MCF 10A (cell line): ENCODE measurements at places on chromosomes 13 and 19. TPM values are rescaled to one million over a fixed set of nuclear protein-coding genes. Genes with fewer than 3 reads are reported as not detected.

DNA sequence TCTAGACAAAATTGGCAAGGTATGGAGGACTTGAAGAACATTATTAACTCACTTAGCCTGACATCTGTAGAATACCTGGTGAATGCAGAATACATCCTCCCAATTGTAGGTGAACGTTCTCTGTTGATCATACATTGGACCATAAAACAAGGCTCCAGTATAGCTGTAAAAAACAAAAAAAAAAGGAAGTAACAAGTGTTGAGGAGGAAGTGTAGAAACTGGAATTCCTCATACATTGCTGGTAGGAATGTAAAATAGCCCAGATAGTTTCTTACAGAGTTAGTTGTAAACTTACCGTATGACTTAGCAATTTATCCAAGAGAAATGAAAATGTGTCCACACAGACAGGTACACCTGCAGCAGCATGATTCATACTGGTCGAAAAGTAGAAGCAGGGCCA lies 44.8 kb downstream of the TSSK6 start:
- no peak for DNase-seq
- H3K36me3 ChIP-seq = peaks cover 44% of the 10 kb centered on the region
- H3K27ac ChIP-seq = no peak overlapping the region
- H3K4me1 ChIP-seq = peaks cover 1% of the 10 kb centered on the region
- no peaks in the 10 kb centered on the region for H3K27me3 ChIP-seq
- H3K4me3 ChIP-seq = no peak overlapping the region

GRCh38 chr13:59677966-59678814 lies 485.5 kb downstream of the DIAPH3 start:
- no peaks in the 10 kb centered on the region for H3K4me1 ChIP-seq
- peak; percentile 53 for DNase-seq
- H3K27ac ChIP-seq = no peak overlapping the region
- no peaks in the 10 kb centered on the region for H3K27me3 ChIP-seq
- H3K36me3 ChIP-seq = no peaks in the 10 kb centered on the region

GRCh38 chr19:49615861-49616260 lies 24.1 kb downstream of the RRAS start:
- no peak overlapping the region for H3K27ac ChIP-seq
- H3K36me3 ChIP-seq = peaks cover 77% of the 10 kb centered on the region

Gene ZBTB45
- total RNA-seq = 12.8 and 15.0 TPM in 2 replicates

Gene LIM2
- total RNA-seq = not detected in 2 replicates

Gene PLVAP
- not detected in 2 replicates for total RNA-seq

DNA sequence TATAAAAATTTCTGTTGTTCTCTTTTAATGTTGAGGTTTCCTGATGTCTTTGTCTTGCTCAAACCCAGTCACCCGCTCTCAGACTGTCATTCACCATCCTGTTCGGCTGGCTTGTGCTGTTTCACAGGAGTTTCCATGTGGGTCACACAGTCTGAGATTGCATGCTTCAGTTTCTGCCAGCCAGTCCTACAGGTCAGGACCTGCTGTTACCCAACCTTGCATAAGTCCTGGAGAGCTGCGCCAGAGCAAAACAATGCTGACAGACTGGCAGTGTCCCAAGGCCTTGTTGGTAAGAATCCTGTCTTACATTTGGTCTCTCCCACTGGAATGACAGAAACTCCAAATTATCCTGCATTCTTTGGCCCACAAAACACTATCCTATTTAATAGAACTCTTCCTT lies 340.0 kb upstream of the SLITRK5 start:
- no peak overlapping the region for H3K4me3 ChIP-seq
- DNase-seq = peak; percentile 98
- H3K36me3 ChIP-seq = no peaks in the 10 kb centered on the region
- no peaks in the 10 kb centered on the region for H3K27me3 ChIP-seq

DNA sequence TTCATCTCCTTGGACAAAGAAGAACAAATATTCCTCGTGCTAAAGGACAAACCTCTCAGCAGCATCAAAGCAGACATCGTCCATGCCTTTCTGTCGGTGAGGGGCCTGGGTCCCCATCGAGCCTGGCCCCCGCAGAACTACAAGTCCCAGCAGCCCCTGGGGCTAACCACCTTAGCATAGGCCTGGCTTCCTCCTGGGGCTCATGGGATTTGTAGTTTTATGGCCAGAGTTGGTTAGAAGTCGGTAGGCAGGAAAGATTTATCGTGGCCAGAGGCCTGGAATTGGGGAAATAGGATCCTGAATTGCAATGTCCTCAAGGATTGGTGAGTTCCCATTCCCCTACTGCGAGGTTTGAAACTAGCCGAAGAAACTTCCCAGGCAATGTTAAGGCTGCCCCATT lies 19.6 kb downstream of the TMEM150B start:
- peaks cover 4% of the 10 kb centered on the region for H3K36me3 ChIP-seq
- no peak overlapping the region for H3K4me3 ChIP-seq
- no peaks in the 10 kb centered on the region for H3K27me3 ChIP-seq
- DNase-seq = peak; percentile 46
- no peak overlapping the region for H3K27ac ChIP-seq
- no peaks in the 10 kb centered on the region for H3K4me1 ChIP-seq

DNA sequence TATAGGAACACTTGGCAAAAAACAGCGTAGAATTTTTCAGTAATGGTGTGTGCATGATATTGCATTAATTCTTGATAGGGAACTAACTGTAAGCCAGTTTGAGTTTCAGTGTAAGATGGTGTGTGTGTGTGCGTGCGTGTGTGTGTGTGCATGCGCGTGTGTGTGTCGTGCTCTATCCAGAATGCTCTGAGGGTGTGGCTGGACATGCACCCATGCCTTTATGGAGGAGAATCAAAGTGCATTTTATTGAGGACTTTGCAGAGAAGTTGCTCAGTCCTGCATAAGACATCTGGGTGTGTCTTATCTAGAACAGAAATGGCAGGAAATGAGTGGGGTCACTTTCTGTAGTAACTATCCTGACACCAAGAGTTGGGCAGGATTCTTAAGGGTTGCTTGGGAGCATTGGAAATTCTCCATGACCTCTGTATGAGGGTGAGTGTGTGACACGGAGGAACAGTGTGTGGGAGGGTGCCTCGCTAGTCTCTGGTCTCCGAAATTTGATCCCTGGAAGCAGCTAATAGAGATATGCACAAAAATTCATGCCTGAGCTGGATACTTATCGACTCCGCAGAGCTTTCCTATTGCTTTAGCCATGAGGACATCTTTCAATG lies 252.2 kb downstream of the TSHZ3 start:
- no peaks in the 10 kb centered on the region for H3K27me3 ChIP-seq
- no peak for DNase-seq
- H3K4me3 ChIP-seq = no peak overlapping the region

Gene PDX1
- total RNA-seq = 0.17 and 0.35 TPM in 2 replicates

DNA sequence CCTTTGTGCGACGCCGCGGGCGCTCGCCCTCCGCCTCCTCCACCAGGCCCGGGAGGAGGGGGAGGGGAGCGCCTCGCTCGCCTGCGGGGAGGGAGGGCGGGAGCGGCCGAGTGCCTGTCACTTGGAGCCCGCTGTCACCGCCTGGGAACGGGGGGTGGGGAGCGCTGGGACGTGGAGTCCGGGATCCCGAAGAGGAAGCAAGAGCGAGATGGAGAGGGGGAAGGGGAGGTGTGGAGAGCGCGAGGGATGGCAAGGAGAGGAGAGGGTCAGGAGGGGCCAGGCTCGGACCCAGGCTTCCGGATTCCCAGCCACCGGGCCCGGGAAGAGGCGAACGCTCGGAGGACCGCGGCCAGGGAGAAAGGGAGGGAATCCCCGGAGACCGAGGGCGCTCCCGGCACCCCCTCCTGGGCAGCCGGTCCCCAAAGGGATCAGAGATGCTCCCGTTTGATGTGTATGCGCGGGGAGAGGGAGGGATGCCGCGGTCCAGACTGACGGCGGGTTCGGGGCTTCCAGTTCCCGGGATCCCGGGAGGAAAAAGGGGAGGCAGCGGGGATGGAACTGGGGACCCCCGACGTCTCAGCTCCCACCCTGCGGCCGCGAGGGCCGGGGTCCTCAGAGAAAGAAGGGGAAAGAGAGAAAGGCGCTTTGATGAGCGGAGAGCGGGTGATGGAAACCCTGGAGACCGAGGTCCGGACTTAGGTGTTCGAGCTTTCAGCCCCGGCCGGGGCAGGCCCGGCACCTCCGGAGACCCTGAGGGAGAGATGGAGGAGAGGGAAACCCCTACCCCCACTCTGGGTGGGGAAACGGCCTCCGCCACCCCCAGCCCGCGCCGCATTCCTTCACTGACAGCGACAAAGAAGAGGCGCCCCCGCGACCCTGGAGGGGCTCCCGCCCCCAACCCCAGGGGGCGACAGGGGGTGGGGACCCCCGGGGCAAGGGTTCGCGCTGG lies 4.7 kb upstream of the DPF1 start:
- H3K27ac ChIP-seq = peak overlapping the region; percentile 49
- peaks cover 19% of the 10 kb centered on the region for H3K4me1 ChIP-seq
- peaks cover 47% of the 10 kb centered on the region for H3K27me3 ChIP-seq
- peak overlapping the region; percentile 56 for H3K4me3 ChIP-seq

- H3K36me3 ChIP-seq = no peaks in the 10 kb centered on the region
- no peak for DNase-seq
- H3K4me1 ChIP-seq = peaks cover 9% of the 10 kb centered on the region
- no peaks in the 10 kb centered on the region for H3K27me3 ChIP-seq
These were observed 60.9 kb downstream of the PEX11G start for GRCh38 chr19:7427944-7428343.

GRCh38 chr19:47230054-47230920 lies 712 bp downstream of the BBC3 start:
- H3K4me1 ChIP-seq = peaks cover 18% of the 10 kb centered on the region
- H3K27ac ChIP-seq = no peak overlapping the region
- H3K4me3 ChIP-seq = no peak overlapping the region
- peak; percentile 52 for DNase-seq
- peaks cover 17% of the 10 kb centered on the region for H3K36me3 ChIP-seq

DNA sequence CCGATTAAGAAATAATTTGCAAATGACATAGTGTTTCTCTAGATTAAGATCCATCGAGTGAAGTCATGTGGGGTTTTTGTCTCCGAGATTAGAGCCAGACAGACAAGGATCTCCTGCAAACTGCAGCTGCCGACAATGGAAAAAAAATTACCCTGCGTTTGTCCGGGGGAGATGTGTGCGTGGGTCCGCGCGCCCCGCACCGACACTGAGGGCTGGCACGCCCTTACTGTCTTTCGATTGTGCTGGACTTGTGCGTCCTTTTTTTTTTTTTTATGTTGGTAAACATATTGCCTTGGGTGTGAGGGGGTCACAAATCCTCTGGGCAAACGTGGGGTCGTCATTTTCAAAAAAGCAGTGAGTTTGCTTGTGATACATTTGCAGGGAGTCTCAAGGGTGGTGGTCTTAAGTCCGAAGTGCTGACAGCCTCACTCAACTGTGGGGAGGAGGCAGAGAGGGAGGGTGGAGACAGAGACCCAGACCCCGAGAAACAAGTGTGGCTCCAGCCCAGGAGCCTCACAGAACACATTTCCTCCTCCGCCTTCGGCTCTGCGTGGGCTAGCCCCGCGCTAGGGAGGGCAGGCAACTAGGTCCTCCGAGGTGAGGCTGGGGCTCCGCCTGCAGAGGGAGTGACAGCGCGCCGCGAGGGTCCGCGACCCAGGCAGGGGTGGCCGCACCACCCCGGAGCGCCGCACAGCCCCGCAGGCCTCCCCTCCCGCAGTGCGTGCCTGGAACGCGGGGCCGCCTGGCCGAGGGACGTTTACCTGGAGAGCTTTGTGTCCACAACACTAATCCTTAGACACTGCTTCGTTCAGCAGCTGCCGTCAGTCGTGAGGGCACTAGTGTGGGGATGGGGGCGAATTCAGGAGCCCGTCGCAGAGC lies 11.7 kb upstream of the SOX1 start:
- H3K27ac ChIP-seq = no peak overlapping the region
- no peaks in the 10 kb centered on the region for H3K4me1 ChIP-seq
- H3K36me3 ChIP-seq = no peaks in the 10 kb centered on the region
- DNase-seq = no peak
- no peaks in the 10 kb centered on the region for H3K27me3 ChIP-seq

Gene TSSK6
- 4.8 and 6.6 TPM in 2 replicates for total RNA-seq

DNA sequence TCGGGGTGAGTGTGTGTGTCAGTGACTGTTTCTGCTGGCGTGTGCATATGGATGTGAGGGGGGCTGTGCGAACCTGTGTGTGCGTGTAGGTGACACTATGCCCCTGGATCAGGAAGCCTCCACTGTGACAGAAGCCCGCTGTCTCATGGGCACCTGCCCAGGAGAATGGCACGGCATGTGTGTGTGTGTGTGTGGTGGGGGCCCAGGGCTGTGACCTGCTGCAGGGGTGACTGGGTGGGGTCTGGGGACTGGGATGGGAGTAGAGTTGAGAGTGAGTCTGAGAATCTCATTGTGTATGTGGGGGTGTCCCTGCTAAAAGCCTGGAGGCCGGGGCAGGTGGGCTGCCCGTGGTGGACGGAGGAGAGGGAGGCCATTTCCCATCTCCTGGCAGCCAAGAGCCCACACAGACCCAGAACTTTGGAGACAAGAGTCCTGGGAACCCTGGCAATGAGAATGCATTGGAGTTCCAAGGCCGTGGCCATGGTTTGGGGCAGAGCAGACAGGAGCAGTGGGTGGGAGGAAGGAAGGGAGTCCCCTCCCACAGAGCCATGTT lies 6.4 kb upstream of the TPM4 start:
- no peaks in the 10 kb centered on the region for H3K27me3 ChIP-seq
- H3K27ac ChIP-seq = no peak overlapping the region
- no peak for DNase-seq
- no peak overlapping the region for H3K4me3 ChIP-seq
- H3K36me3 ChIP-seq = peaks cover 12% of the 10 kb centered on the region

GRCh38 chr19:46296722-46297461 lies at the start of gene HIF3A:
TSS of gene HIF3A (plus strand) at chr19:46297042. CDS start at chr19:46297077, 35 bp downstream.
- H3K4me1 ChIP-seq = peaks cover 19% of the 10 kb centered on the region
- no peak within 1 kb of the TSS for H3K4me3 ChIP-seq
- no peak for DNase-seq

Gene S1PR5
- not detected in 2 replicates for total RNA-seq

Gene KLK10
- not detected in 2 replicates for total RNA-seq

Gene PGLYRP1
- total RNA-seq = not detected in 2 replicates

- H3K27me3 ChIP-seq = no peaks in the 10 kb centered on the region
- H3K36me3 ChIP-seq = peaks cover 40% of the 10 kb centered on the region
- no peak for DNase-seq
- no peak overlapping the region for H3K27ac ChIP-seq
- no peak overlapping the region for H3K4me3 ChIP-seq
These were observed 30.2 kb downstream of the HSPH1 start for GRCh38 chr13:31131470-31131961.

Gene SERPINE3
- not detected in 2 replicates for total RNA-seq

Gene IGFLR1
- 3.6 and 4.2 TPM in 2 replicates for total RNA-seq

Gene SIGLEC14
- not detected in 2 replicates for total RNA-seq
